ENCODE measurements at places on chromosomes 1 and 21.

DNA sequence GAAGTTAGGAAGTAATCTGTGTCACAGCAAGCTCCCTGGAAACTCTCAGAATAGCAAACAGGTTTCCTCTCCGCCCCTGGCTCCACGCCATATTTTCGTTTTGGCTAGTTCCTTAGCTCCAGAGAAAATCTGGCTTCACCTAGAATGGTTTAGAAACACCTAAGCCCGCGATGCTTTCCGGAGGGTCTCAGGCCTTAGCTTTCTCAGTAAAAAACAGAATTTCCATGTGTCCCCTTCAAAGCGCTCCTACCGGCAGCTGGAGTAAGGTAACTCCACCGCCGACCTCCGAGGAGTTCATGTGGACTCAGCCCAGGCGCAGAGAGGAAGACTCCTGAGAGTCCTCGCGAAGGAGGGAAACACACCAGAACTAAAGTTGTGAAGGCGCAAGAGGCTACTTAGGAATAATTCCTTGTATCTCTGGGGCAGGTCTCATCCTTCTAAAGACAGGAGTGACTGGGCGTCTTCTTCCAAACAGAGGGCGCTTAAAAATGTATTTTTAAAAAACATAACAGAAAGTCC, 406 bp downstream of the KIAA0040 start:
- peak; percentile 47 for DNase-seq

GRCh38 chr1:33272930-33273329, 16.6 kb downstream of the ZNF362 start:
- no peak for DNase-seq

DNA sequence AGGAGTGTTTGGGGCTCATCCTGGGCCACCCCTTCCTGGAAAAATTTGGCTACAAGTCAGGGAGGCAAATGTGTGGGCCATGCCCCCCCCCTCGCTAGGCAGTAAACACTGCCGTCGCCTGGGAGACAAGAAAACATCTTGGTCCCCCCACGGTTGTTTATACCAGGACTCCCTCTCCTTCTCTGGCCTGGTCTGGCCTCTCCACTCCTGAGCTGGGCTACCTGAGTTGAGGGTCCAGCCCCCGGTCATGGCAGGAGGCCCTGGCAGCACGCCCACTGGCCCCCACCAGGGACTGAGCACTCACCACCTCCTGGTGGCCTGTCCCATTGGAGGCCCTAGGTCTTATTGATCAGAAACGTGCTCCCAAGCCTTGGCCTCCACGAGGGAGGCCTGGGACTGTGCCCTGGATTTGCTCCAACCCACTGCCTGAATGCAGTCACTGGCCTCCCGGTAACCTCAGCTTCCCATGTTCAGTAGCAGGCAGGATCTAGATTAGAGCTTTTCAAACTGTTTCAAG, 15.8 kb downstream of the KCNQ4 start:
- DNase-seq: no peak

- no peak for DNase-seq
These were observed 435.4 kb downstream of the RPS6KC1 start for GRCh38 chr1:213486488-213486887.

DNA sequence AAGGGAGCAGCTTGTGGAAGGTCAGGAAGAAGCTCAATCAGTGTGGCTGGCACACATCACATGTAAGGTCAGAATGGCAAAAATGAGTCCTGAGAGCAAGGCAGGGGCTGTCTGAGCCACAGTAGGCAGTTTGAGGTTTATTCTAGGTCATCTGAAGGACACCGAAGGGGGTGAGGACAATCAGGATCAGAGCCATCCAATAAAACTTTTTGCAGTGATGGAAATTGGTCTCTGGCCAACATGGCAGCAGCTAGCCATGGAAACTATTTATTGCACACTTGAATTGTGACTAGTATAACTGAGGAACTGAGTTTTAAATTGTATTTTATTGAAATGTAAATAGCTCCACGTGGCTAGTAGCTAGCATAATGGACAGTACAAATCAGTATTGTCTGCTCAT, 97.0 kb upstream of the CACNA1E start:
- no peak for DNase-seq

DNA sequence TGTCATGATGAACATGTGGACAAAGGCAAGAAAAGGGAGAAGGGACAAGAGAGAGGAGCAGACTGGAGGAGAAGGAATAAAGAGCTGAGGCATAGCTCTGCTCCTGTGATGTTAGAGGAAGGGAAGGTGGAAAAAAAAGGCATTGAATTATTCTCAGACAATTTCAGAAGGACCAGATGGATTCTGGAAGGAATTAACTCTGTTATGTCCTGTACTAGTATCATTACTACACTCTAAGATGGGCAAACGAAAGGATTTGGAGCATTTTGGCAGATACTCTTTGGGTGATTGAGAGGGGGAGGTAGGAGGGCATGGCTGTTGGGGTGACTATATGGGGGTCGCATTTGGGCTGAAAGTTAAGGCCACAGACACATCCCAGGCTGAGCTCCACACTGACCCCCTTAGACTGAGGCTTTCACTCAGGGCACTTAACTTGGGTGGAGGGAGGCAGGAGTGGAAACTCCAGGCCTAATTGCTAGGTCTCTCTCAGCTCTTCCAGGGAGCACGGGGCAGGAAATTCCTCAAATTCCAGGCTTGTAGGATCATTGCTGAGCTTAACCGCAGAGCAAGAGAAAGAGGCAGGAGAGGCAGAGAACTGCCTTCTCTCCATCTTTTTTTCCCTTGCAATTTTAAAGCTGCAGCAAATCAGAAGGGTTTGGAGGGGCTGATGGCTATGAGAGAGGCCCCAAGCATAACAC, 25.9 kb downstream of the KIRREL1 start:
- no peak for DNase-seq

DNA sequence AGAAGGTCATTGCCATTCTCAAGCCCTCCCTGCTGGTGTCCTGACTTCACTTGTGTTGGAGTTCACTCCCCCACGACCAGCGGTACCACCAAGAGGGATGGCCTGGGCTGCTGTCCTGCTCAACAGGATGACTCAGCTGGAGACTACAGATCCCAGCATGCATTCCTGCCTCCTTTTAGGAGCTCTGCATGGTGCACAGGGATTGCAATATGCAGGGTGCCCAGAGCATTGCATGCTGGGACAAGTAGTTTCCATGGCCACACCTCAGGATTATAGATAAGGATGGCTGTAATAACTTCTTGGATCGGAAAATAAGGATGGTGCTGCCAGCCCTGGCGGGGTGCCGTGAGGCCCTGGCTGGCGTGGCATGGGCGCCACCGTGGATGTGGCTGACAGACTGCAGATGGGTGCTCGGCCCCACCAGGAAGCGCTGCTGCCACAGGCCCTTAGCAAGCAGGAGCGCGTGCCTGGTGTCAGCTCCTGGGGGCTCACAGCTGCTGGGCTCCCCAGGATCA, 150.0 kb downstream of the CASZ1 start:
- DNase-seq: peak; percentile 16

- no peak for DNase-seq
These were observed 579.6 kb upstream of the ZRANB2 start for GRCh38 chr1:71660411-71660810.

DNA sequence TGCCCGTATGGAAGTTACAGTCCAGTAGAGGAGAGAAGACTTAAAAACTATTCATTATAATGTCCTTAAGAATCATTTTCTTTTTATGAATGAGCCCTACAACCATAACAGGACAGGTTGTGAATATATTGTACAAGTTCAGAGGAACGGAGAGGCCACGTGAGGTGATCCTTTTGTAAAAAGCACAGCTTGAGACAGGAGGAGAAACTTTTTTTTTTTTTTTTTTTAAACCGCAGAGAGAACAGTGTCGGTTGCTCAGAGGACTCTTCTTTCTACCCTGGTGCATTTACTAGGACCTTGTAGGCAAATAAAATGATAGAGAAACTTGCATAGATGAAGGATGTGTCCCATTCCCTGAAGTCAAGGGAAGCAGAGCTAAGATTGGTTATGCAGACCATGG, 32.1 kb downstream of the DYRK1A start:
- DNase-seq: no peak

GRCh38 chr1:160942926-160943325, 11.7 kb downstream of the ITLN2 start:
- DNase-seq: no peak

DNA sequence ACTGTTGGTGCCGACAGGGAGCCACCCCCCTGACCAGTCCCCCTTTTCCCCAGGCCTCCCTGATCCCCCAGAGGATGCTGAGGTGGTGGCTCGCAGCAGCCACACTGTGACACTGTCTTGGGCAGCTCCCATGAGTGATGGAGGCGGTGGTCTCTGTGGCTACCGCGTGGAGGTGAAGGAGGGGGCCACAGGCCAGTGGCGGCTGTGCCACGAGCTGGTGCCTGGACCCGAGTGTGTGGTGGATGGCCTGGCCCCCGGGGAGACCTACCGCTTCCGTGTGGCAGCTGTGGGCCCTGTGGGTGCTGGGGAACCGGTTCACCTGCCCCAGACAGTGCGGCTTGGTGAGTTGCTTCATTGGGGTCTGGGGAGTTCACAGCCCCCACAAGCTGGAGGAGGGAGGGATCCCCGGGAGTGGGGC, 89.2 kb downstream of the TRIM11 start:
- no peak for DNase-seq

DNA sequence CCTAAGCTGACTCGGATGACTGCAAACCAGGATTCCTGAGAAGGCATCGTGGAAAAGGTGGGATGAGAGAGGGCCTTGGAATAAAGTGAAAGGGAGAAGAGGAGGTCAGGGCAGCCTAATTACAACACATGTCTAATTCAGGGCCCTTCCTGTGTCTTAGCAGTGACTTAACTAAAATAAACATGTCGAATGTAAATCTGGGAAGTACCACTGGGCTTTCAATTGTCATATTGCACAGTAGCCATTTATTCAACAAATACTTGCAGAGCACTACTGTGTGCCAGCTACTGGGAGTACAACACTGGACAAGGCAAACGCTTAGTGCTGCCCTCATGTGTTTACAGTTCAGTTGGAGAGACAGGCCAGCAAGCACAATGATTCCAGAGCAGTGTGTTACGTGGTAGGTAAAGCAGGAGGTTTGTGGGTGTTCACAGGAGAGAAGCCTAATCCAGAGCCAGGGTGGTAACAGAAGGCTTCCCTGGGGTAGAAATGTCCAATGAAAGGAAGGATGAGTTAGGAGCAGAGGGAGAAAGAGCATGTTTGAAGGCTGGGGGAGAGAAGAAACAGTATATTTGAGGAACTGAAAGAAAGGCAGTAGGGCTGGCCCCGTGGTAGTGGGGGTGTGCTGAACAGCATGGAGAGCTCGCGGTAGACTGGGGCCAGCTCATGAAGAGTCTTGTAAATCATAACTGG, 38.0 kb upstream of the RASAL2 start:
- peak; percentile 76 for DNase-seq

DNA sequence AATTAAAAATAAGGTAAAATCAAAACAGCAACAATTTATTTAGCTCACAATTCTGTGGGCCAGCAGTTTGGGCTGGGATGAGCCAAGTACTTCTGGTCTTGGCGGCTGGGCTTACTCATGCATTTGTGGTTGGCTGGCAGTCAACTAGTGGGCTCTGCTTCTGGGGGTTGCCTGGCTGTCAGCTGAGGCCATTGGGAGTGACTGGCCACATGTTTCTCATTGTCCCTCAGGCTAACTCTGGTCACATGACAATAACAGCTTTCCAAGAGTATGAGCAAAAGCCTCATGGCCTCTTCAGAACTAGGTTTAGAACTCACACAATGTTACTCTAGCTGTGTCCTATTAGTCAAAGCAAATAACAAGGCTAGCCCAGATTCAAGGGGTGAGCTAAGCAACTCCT, 15.6 kb upstream of the CHIA start:
- DNase-seq: peak; percentile 86

DNA sequence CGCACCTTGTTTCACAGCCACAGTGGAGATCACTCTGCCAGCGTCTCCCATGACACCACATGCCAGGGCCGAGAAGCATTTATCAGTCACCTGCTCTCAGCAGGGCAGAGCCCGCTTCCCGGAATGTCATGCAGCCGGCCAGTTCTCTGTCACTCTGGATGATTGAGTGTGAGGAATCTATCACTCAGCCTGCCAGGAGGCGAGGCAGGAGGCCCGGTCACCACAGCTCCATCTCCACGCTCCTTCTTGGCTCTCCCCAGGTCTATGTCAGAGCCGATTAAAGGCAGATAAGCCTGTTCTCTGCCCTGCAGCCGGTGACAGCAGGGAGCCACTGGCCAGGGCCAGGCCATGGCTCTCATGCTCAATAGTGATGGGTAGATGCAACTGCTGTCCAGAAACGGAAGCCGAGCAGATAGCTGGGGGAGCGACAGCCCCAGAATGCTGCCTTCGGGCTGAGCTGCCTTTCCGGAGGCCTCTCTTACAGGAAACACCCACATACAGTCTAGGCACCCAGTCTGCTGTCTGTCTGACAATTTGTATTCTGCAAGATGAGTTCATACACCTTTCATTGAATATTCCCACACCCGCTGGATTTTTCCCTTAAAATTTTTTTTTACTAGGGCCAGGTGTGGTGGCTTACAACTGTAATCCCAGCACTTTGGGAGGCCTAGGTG, 64.1 kb downstream of the ACTL8 start:
- DNase-seq: no peak

- peak; percentile 24 for DNase-seq
These were observed 4.6 kb downstream of the PNRC2 start for GRCh38 chr1:23964235-23964668.

DNA sequence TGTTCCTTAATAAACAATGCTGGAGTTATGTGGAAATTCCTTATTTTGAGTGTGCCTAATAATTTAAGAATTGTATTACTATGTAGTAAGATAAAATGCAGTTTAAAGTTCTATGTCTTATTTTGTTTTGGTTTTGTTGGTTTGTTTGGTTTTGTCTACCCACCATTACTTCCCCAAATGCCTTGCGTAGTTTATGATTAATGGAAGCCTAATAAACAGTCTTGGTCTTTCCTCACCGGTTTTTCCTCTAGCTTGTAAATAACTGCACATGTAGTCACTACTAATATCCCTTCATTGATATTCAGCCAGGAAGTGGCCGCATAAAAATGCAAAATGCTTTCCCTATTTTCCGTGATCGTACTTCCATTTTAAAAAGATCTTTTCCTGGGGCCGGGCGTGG, 2.9 kb downstream of the SDCCAG8 start:
- peak; percentile 50 for DNase-seq

- no peak for DNase-seq
These were observed 33.3 kb downstream of the MATN1 start for GRCh38 chr1:30689901-30690645.

DNA sequence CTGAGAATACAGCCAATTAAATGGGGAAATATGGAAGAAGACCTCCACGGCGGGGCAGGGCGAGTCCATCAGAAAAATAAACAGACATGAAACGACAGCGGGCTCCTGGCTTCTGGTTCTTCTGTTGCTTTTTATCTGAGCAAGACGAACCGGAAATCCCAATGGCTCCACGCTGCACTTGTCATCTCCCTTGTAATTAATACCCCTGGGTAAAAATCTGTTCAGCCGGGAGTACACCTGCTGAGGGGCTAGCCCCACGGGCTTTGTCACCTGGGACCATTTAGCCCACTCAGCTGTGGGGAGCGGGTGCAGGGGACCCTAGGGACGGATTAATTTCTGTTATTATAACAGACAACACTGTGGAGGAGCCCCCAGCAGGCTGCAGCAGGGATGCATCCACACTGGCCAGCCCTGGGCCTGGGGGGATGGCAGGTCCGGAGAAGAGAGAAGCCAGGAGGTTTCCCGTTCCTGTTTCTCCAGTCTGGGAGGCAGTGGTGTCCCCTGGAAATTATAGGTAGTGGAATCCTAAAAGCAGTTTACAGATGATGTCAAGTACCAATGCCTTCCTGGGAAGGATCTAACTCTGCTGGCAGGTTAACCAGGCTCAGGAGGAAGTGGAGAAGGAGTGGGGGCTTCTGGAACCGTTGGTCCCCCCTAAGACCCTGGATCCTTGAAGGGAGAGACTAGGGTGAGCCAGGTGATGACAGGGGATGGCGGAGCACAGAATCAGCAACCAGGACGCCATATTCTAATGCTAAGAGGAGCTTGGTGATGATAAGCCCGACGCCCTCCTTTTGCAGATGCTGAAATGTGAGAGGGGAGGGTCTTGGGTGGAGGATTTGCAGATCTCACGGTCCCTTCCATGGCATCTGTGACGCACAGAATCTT, 566.1 kb downstream of the PTPRU start:
- DNase-seq: no peak
